ENCODE measurements at places on chromosomes 1 and 21.

DNA sequence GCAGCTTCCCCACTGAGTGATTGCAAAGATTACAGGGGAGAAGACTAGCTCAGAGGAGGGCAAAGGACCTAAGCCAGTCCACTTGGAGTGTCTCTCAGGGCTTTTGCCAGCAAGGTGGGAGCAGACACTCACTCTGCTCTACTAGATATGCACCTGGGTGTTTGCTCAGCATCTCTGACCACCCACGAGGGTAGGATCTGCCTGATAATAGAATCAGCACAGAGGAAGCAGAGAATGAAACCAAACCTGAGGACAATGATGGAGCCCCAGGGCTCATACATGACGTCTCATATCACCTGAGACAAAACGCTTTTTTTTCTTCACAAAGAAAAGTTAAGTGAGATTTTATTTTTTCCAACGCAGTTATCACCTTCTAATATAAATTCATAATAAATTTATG, 79.4 kb downstream of the RRAGC start:
- DNase-seq, result no peak

- DNase-seq, result no peak
These were observed 133.3 kb upstream of the F3 start for GRCh38 chr1:94674876-94675275.

GRCh38 chr21:28971171-28971570, 21.5 kb downstream of the LTN1 start:
- DNase-seq, result no peak

GRCh38 chr1:215865060-215865459, 298.0 kb downstream of the KCTD3 start:
- no peak for DNase-seq

- no peak for DNase-seq
These were observed 3.1 kb downstream of the RNF220 start for GRCh38 chr1:44408212-44408582.

- DNase-seq, result no peak
These were observed 22.1 kb downstream of the RIPPLY3 start for GRCh38 chr21:37028570-37028969.

DNA sequence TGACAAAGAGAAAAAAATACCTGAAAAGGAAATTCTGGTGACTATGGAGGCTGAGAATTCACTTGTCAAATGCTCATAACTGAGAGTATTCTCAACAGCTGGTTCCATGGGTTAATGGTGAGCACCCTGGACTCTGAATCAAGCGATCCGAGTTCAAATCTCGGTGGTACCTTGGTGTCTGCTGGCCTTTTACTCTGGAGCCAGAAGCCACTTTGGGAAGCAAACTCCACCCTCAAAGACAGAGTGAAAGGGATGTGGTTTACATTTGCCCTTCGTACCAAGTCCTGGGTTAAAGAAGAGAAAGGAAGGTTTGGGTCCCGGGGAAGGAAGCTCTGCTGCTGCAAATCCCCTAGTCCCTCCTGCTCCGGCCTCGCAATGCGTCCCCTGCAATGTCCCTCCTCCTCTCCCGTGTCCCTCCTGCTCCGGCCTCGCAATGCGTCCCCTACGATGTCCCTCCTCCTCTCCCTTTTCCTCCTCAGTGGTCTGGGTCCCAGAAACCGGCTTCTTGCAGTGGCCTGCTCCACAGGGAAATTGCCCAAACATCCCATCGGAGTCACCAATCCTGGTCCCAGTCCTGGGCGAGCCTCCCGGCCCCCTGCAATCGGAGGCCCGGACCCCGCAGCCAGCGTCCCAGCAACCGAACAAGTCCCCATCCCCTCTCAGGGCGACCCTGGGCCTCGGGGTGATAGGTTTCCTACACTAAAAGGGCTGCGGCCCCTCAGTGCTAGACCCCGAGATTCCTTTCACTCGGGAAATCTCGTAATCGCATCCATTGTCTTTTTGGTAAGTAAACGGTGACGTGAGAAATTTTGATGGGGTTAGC, 129.4 kb downstream of the PPIAL4G start:
- no peak for DNase-seq

GRCh38 chr1:37394574-37395464, 79.6 kb upstream of the ZC3H12A start:
- no peak for DNase-seq

DNA sequence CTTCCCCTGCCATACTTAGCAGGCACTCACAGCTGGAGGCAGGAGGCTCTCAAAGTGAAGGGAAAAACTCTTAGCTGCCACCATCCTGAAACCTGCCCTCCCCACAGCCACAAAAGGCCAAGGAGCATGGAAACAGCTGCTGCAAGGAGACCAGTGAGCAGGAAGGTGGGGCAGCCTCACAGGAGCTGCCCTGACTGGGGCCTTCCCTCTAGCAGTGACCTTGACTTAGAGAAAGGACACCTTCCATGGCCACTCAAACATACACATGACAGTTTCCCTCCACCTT, 126.3 kb downstream of the HIVEP3 start:
- no peak for DNase-seq

DNA sequence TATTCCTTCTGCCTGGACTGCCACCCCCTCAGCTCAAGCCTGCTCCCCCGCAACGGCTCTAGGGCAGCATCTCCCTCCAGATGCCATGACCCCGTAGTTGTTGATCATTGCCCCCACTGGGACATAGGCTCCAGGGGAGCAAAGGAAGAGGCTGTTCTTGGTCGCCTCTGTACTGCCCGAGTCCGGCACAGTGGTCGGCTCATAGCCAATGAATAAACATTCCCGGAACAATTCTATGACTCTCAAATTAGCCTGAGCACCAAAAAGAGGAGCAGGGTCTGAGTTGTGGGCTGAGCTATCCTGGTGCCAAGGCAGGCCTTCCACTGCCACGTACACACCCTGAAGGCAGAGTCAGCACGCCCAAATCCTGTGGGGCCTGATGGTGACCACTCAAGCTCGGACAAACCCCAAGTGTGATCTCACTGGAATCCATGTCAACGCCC, 33.1 kb downstream of the CAPZB start:
- DNase-seq, result no peak

DNA sequence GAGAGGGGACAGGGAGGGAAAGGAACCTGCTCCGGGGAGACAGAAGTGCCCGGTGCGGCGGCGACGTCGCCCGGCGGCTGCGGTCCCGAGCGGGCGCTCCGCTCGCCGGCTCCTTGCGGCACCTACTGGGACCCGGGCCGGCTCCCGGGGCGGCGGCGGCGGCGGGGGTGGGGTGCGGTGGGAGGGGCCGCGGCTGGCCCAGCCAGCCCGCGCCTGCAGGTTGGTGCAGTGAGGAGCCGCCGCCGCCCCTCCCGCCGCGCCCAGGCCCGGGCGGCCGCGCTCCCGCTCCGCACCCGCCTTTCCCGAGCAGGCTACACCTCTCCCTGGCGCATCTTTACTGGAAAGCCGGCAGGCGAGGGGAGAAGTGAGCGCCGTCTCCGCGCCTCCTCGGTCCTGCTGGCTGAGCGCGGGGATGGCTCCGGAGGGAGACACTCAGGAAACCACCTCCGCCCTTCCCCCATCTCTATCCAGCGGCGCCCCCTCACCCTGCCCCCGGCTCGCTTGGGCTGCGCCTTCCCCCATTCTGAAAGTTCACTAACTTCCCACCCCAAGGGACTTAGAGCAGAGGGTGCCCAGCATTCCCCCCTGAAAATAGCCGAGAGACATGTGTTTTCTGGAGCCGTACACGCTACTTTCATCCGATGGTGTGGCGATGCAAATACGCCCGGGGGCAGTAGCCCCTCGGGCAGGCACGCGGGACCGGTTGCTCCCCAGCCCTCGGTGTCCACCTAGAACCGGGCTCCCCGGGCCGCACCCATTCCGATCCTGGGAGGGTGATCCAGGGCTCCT, at the start of gene PLD5:
Gene PLD5, minus strand, starts transcription at position 127 of the 789 bp plus-strand sequence.
- DNase-seq, result peak; percentile 73

DNA sequence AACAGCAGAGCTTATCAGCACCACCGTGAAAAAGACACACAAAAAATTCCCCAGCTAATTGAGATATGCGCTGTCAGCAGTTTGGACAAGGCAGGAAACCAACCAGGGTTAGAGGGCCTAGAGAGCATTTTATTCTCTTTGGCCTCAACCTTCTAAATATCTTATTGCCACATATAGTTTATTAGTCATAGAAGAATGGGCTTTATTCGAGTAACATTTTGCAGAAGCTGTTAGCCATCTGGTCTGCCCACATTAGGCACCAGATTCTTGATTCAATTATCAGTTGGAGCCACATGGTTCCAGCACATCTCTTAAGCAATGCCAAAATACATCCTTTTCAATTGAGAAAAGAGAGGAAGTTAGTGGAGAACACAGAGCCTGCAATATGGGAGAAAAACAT, 109.9 kb upstream of the CXADR start:
- no peak for DNase-seq

- no peak for DNase-seq
These were observed 121.8 kb downstream of the TBX15 start for GRCh38 chr1:118866330-118866729.

DNA sequence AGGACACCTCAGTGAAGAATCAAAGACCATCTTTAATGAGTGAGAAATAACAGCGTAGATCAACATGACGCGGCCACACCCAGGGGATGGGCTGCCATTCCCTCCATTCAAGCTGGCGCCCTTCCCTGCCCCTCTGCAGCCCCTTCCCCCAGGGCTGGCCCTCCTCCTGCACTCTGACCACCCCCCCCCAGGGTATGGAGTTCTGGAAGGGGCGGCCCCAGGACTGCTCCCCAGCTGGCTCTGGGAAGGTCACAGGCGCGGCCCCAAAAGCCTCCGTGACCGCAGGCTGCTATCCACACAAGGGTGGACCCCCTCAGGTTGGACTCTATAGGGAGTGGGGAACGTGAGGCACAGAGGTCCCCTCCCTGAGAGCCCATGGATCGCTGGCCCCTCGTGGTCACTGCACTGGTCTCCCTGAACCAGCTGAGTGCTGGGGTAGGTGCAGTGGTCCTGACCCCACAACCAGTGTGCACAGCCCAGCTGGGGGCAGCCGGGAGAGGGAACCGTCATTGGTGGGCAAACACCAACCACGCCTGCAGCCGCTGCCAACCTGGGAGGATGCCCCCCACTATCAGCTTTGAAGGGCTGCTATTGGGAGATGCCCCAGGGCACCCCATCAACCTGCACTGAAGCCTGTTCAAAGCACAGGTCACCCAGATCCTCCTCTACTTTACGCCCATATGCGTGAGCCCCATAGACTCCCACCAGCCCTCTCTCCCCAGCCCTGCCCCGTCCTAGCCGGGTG, 16.1 kb upstream of the GPR153 start:
- no peak for DNase-seq

GRCh38 chr1:202663131-202663530, 47.1 kb downstream of the SYT2 start:
- no peak for DNase-seq

GRCh38 chr1:213457186-213457585, 406.1 kb downstream of the RPS6KC1 start:
- no peak for DNase-seq

DNA sequence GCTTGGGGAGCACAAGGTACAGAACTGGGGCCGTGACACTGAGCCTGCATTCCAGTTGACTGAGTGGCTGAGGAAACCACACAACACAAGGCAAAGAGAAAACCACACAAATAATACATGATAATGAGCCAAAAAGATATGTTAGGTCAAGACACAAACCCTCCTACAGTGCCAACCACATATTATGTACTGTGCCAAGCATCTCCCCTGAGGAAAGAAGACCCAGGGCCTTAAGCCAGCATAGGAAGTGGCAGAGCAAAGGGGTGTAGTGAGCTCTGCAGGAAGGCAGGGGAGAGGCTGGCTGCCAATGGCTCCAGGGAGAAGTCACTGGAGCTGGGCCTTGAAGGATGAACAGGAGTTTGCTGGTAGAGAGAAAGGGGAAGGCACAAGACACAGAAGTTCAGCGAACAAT, 28.2 kb downstream of the CTNNBIP1 start:
- no peak for DNase-seq

GRCh38 chr1:167210966-167211674, 9.6 kb upstream of the POU2F1 start:
- DNase-seq, result no peak

GRCh38 chr1:227951624-227952373, 4.1 kb upstream of the WNT9A start:
- DNase-seq, result no peak

GRCh38 chr1:192108161-192108560, 50.1 kb upstream of the RGS18 start:
- no peak for DNase-seq

DNA sequence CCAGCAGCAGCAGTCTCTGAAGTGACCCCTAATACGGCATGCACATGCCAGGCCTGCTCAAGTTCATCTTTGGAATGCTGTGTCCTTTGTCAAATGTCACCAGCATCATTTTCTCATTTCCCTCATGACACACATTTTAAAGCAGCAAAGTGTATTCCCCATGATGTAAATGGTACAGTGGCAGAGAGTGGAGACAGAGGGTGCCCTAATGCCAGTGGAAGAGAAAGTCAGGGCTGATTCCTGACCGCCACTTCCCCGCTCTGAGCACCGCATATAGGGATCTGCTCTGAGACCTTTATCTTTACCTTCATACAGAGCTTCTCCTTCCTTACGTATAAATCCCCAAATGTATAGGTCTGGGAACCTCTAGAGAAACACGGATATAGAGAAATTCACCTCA, 222.3 kb upstream of the SGIP1 start:
- DNase-seq, result no peak

DNA sequence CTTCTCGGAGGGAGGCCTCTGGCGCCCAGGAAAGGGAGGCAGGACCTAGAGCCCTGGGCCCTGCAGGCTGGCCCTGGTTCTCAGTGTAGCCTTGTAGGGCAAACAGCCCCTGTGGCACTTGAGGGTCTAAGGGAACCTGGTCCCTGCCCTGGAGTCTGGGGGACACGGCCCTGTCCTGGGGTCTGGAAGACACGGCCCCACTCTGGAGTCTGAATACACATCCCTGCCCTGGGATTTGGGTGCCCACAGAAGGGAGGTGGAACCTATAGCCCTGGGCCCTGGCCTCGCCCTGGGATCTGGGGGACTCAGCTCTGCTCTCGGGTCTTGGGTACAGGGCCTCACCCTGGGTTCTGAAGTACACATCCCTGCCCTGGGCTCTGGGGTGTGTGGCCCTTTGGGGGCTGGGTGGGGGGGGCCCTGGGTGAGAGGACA, 97.9 kb downstream of the OBSCN start:
- no peak for DNase-seq

GRCh38 chr1:36083635-36084496, at the start of gene TEKT2:
TSS of gene TEKT2 (plus strand) at chr1:36084094. CDS start at chr1:36084922, 828 bp downstream.
- peak; percentile 80 for DNase-seq

GRCh38 chr1:157115429-157115838, 15.8 kb upstream of the ETV3L start:
- no peak for DNase-seq

Measured in NCI-H345 (cell line).